ENCODE measurements at places on chromosomes 4 and X. TPM values are rescaled to one million over a fixed set of nuclear protein-coding genes. Genes with fewer than 3 reads are reported as not detected.

DNA sequence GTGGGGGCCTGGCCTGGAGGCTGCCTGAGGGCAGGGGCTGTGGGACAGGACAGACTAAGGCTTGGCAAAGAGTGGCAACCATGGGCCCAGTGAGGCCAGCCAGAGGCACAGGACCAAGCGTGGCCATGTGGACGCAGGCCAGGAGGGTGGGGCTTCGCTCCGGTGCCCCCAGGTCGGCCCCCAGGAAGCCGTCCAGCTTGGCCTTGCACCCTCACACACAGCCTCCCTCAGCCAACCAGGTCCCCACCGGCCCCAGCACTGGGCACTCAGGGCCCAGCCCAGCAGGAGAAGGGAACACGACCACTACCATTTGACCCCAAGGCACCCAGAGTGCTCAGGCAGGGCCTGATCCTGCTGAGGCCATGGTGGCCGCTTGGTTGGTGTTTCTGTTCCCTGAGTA lies 57.2 kb downstream of the FAM53A start:
- no peak for DNase-seq

DNA sequence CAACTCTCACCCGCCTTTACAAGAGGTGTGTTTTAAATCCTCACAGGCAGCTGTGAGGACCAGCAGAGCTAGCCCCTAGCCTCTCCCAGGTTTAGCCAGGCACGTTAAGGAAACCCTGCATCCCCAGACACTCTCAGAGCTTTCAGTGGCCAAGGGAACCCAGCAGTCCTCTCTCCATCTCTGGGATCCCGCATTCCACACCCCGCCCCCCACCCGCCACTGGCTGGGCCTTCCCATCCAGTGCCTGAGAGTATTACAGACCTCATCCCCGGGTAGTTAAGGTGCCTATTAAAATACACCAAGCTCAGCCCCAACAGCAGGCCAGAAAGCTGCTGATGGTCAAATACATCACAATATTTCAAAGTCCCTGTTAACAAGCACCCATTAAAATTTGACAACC lies 256.2 kb downstream of the BCOR start:
- no peak for DNase-seq

GRCh38 chrX:65706041-65706828 lies 38.8 kb downstream of the MSN start:
- DNase-seq: no peak

DNA sequence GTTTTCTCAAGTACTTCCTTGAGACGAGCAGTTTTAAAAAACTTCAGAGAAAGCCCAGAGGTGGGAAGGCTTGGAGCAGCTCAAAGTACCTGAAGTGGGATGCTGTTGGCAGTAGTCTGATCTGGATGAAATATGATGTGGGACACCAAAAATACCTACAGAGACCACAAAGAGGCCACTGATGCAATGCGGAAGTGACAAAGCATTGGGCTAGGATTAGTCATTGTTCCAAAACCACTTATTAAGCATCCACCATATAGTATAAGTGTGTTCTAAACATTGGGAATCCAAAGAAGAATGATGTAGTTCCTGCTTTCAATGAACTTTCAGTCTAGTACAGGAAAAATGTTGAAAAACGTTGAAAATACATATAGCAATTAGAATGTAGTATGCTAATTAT lies 386.1 kb upstream of the CNKSR2 start:
- DNase-seq: no peak

- DNase-seq: no peak
Observed at GRCh38 chr4:184437565-184438265, 36.6 kb downstream of the IRF2 start.

- peak; percentile 18 for DNase-seq
Observed at GRCh38 chr4:111283066-111283677, 660.3 kb upstream of the PITX2 start.

GRCh38 chr4:185036019-185036418 lies 17.7 kb downstream of the HELT start:
- DNase-seq: no peak

DNA sequence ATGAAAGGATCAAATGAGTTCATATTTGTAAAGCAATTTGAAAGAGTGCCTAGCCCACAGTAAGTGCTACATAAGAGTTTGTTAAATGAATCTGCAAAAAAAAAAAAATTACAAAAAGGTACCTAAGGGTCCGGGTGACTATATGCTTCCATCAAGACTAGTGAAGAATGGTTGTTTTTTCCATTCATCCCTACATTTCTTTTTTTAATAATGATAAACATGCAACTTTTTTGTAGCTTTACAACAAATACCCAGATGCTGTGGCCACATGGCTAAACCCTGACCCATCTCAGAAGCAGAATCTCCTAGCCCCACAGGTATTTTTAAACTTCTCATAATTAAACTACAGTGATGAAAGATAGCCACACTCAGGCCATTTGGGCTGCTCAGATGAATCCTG lies 4.3 kb downstream of the SPP1 start:
- DNase-seq: no peak

DNA sequence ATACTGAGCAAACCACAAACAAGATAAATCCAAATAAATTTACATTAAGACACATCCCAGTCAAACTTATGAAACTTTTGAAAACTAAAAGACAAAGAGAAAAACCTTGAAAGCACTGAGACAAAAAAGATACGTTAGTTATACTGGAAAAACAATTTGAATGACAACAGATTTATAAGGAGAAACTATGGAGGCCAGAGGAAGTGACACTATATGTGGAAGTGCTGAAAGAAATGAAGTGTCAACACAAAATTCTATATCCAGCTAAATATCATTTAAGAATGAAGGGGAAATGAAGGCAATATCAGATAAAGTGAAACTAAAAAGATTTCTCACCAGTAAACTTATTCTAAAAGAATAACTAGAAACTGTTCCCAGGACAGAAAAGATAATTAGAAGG lies 283.7 kb downstream of the RAPGEF2 start:
- no peak for DNase-seq

GRCh38 chr4:87050596-87050995 lies 115.8 kb downstream of the AFF1 start:
- no peak for DNase-seq

DNA sequence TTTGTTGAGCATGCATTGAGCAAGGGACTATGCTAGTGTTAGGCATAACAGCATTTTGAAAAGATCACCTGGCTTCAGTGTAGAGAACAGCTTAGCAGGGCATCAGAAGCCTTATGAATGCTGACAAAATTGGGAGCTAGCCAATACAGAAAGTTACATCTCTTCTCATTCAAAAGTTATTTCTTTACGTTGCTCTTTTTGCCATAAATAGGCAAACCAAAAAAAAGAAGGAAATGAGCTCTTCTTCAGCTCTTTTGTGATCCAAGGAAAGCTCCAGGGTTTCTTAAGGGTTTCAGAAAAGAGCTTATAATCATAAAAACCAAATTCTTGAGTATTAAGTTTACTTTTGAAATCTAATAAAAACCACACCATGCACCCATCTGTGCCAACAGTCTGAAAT lies 35.2 kb upstream of the LNX1 start:
- DNase-seq: no peak

- DNase-seq: no peak
Observed at GRCh38 chr4:73438048-73438447, 2.0 kb downstream of the AFP start.

DNA sequence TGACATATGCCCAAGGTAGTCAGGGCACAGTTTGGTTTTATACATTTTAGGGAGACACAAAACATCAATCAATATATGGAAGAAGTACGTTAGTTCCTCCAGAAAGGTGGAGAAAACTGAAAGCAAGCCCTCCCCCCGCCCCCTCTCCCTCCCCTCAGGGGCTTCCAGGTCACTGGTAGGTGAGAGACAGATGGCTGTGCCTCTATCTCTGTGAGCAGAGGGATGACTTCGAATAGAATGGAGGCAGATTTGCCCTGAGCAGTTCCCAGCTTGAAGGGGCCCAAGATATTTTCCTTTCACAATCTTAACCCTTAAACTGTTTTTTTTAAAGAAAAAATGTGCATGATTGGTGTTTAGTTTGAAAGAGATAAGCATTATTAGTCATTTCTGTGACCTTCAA lies 114.0 kb downstream of the PCDH10 start:
- DNase-seq: no peak

DNA sequence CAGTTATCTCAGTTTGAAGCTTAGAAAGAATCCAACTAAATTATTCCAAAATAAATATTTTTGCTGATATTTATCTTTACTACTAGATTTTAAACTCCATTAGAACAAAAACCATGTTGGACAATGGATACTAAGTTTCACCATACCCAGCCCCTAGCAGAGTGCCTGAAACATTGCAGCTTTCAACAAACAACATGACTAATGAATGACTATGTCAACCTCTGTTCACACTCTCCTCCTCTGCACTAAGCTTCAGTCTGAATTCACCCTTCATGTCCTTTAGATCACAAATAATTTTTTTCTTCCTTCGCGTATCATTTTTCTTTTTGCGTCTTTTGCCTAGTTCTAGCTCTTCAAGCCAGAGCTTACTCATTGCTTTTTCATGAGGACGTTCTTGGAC lies 315.2 kb downstream of the PCDH10 start:
- DNase-seq: no peak

- no peak for DNase-seq
Observed at GRCh38 chrX:134747006-134747405, 88.7 kb upstream of the PLAC1 start.

DNA sequence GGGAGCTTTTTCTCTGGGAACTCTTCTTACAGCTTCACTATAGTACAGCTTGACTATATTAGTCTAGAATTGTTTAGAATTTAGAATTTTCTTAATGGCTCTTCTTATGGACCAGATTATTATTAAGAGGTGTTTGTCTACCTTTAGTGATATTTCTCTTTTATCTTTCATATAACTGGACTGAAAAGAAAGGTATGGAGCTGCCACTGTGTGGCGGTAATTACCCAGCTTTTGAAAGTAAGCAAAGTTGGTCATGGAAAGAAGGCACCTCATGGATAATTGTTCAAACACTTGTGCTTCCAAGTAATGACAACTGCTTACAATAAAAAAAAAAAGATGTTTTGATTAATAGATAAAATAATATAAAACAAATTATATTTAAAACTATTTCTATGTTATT lies 1112.5 kb downstream of the TECRL start:
- DNase-seq: no peak

DNA sequence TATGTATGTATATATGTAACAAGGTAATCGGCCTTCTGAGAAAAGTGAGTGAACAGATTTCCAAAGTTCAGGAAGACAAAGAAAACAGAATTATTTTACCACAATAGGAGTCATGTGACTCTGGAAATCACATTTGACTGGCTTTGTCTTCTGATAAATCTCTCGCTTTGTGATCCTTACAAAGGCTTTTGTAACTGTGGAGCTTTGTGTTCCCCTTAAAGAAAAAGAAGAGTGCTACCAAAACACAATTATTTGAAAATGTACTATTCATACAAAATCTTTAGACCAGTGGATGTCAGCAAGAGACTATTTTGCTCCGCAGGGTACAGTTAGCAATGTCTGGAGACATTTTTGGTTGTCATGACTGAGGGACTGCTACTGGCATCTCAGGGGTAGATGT lies 238.8 kb downstream of the LDB2 start:
- DNase-seq: no peak

- DNase-seq: no peak
Observed at GRCh38 chr4:154872198-154872597, 91.1 kb downstream of the RBM46 start.

DNA sequence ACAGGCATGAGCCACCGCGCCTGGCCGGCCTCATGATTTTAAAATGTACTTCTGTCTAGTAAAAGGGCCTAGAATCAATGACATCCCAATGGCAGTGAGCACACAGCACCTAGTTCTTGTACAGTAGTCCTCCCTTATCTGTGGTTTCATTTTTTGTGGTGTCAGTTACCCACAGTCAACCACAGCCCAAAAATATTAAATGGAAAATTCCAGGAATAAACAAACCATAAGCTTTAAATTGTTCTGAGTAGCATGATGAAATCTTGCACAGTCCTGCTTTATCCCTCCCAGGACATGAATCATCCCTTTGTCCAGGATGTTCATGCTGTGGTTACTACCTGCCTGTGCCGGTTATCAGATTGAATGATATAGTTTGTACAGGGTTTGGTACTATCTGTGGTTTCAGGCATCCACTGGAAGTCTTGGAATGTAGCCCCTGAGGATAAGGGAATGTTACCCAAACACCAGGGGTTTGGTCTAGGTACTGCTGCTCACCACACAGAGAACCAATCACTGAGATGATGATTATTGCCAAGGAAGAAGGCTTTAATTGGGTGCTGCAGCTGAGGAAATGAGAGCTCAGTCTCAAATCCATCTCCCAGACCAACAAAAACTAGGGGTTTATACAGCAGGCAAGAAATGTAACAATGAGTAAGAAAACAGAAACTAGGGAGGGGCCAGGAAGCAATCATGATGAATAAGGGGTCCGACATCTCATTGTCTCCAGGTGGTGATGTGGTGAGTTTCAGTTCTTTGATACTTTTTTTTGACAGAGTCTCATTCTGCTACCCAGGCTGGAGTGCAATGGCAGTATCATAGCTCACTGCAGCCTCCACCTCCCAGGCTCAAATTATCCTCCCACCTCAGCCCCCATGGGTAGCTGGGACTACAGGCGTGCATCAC lies 16.2 kb upstream of the FHL1 start:
- DNase-seq: no peak

DNA sequence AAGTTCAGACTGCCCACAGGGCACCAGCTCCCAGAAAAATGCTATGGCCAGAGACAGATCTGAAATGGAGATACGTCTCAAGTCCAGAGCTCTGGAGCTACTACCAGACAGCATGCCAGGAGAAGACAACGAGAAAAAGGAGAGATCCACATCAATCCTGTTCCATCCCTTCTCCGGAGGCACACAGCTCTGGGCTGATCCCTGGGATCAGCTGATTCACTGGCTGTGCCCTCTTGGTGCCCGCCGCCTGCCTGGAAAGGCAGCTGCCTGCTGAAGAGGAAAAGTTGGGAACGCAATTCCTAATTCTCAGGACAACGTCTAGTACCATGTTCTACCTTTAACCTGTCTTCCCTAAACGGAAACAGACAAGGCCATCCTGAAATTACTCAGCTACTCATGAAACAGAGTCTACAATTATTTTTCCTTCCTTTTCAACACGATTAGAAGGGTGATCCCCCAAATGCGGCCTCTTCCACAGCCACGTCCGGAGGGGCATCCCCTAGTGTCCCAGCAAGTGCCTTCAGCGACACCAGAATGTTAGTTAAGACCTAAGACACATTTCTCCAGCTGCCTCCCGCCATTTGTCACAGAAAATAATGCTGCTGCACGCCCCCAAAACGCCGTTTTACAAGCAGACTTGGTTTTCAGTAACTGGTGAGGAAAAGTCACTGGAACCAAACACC lies 2.4 kb downstream of the ZFYVE28 start:
- DNase-seq: no peak

- DNase-seq: no peak
Observed at GRCh38 chr4:66564901-66565651, 894.8 kb upstream of the EPHA5 start.

Gene SLC49A3
- 4.1 TPM for polyA plus RNA-seq

Gene GPC4
- polyA plus RNA-seq: 20.8 TPM

Gene STPG2
- 0.69 TPM for polyA plus RNA-seq

Gene NSUN7
- 11.5 TPM for polyA plus RNA-seq

Gene NAAA
- polyA plus RNA-seq: 16.8 TPM

Data from right renal pelvis (tissue), 4 donors.